ENCODE measurements at places on chromosomes 1 and 21.

- no peak for DNase-seq
These were observed 179.9 kb downstream of the ADSS2 start for GRCh38 chr1:244271691-244272308.

- DNase-seq, result no peak
These were observed 40.5 kb downstream of the UBE2G2 start for GRCh38 chr21:44761011-44761729.

GRCh38 chr1:230172016-230172537 is 105.0 kb downstream of the GALNT2 start:
- DNase-seq, result no peak

GRCh38 chr1:25094229-25094628 is 138.1 kb downstream of the SYF2 start:
- DNase-seq, result no peak

GRCh38 chr1:116508984-116509980 is 61.5 kb downstream of the CD58 start:
- peak; percentile 60 for DNase-seq
